Kidney epithelial cell (primary cell): ENCODE measurements at places on chromosomes 2 and 18. TPM values are rescaled to one million over a fixed set of nuclear protein-coding genes. Genes with fewer than 3 reads are reported as not detected.

Gene TFPI
- 31.1 and 34.2 TPM in 2 replicates for total RNA-seq

DNA sequence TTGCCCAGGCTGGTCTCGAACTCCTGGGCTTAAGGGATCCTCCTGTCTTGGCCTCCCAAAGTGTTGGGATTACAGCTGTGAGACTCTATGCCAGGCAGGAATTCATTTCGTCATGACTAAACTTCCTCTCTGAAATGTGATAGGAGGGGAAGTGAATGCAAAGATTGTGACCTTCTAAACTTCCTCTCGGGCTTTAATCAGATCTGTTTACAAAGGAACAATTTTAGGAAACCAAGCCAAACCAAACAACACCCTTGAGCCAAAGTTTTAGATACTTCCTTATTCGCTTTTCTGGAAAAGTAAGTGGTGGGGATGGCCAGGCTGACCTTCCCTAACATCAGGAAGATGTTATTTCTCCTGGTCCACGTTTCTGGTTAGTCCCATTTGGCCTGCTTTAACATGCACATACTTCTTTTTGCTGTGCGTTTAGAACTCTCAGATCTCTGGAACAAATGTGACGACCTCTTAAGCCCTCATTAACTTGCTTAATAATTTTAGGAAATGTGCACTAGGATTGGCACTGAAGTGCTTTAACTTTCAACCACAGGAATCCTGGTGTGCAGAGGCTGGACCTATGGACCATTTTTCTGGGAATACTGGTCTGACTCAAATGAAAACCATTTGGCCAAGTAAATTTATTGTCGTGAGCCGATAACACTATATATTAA, 33.2 kb upstream of the YES1 start:
- no peak for DNase-seq

Gene RAMP1
- 3.1 and 4.4 TPM in 2 replicates for total RNA-seq

- no peak for DNase-seq
These were observed 140.2 kb downstream of the TWIST2 start for GRCh38 chr2:238988105-238988504.

GRCh38 chr18:46431522-46432171, 225.4 kb downstream of the LOXHD1 start:
- DNase-seq, result no peak
